Fibroblast of skin of right quadriceps (primary cell): ENCODE measurements at places on chromosomes 2 and 18.

GRCh38 chr2:44934983-44935728, 6.3 kb upstream of the SIX3 start:
- DNase-seq, result no peak

GRCh38 chr18:29188760-29189159, 1011.8 kb upstream of the CDH2 start:
- DNase-seq, result peak; percentile 31

GRCh38 chr2:79622508-79622907, 109.7 kb downstream of the CTNNA2 start:
- no peak for DNase-seq

GRCh38 chr2:25115249-25115883, 53.0 kb downstream of the POMC start:
- no peak for DNase-seq

GRCh38 chr18:4450065-4450658, 4.9 kb downstream of the DLGAP1 start:
- DNase-seq, result no peak

GRCh38 chr2:236628981-236629605, 59.5 kb downstream of the ACKR3 start:
- DNase-seq, result no peak

- peak; percentile 67 for DNase-seq
Measured at GRCh38 chr2:138364554-138365162, 136.9 kb upstream of the SPOPL start.

GRCh38 chr2:228065686-228066085, 115.8 kb downstream of the SPHKAP start:
- DNase-seq, result no peak

GRCh38 chr2:125371867-125372266, 1284.1 kb upstream of the GYPC start:
- DNase-seq, result no peak

DNA sequence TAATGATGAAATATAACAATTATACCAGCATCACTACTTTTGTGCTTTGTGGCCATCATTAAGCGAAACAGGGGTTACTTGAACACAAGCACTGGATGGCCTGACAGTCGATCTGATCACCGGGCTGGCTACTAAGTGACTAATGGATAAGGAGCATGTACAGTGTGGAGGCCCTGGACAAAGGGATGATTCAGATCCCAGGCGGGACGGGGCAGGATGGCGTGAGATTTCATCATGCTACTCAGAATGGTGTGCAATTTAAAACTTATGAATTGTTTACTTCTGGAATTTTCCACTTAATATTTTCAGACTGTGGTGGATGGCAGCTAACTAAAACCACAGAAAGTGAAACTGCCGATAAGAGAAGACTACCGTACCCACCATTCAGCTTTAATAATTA, 7.0 kb upstream of the CLIP4 start:
- peak; percentile 84 for DNase-seq

DNA sequence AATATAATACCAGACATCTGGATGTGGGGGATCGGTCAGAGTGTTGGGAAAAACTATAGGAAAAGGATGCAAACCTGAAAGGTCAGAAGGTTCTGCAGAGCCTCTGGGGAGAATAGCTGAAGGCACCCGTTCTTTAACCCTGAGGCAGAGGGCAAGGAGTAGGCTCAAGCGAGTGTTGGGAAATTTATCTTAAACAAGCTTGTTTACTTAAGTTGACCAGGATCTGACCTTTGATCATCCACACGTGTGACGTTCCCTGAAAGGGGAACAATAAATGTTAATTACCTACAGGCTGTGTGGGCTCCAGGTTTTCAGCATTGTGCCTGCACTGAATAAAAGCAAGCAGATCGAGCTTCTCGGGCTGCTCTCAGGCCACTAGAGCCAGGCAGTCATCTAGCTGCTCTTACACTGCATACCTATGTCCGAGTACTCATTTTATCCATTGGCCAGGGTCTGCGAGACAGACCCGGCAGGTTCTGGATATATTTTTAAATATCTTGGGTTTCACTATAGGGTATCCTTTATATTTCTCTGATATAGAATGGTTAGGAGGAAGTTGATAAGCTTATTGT, 400.6 kb upstream of the CHST9 start:
- DNase-seq, result no peak

GRCh38 chr2:120919771-120920453, 184.2 kb downstream of the GLI2 start:
- peak; percentile 69 for DNase-seq

- DNase-seq, result no peak
Measured at GRCh38 chr2:239008677-239009588, 161.0 kb downstream of the TWIST2 start.
